CD4-positive, alpha-beta T cell treated with Interleukin-15 for 1 hour (primary cell): ENCODE measurements at places on chromosomes 12 and 14.

- no peak for DNase-seq
Measured at GRCh38 chr12:15636060-15636890, 152.9 kb downstream of the EPS8 start.

- no peak for DNase-seq
Measured at GRCh38 chr12:9347328-9348127, 139.3 kb upstream of the PZP start.

DNA sequence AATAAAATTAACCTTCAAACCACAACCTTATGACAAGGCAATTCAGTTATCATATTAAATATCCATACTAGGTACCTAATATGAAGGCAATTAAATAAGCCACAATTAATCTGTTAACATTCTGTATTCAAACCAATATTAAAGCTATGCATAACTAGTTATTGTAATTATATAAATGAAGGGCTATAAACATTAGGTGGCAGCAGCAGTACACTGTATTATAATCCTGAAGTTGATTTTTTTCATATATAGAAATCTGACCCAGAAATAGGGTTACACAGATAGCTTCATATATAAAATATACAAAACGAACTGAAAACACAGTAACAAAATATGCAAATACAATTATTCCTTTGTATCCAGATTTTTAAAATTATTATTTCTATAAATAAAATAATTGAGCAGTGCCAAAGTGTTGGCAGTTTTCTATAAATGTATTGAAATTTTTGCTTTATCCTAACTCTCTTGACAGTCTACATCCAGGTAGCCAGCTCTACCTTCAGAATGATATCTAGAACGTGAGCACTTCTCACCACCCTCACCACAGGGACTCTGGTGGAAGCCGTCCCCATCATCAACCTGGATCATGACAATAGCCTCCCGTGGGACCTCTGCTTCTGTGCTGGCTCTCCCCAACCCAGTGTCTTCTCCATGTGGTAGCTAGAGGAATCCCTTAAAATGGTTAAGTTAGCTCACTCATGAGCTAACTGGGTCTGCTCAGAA lies 136.2 kb downstream of the MED13L start:
- DNase-seq: no peak

- no peak for DNase-seq
Measured at GRCh38 chr14:50249136-50249775, 17.9 kb upstream of the SOS2 start.

- DNase-seq: no peak
Measured at GRCh38 chr14:66595394-66595793, 87.4 kb downstream of the GPHN start.

- no peak for DNase-seq
Measured at GRCh38 chr12:129776977-129777667, 126.7 kb downstream of the TMEM132D start.

- DNase-seq: no peak
Measured at GRCh38 chr14:67668559-67668958, 5.9 kb downstream of the VTI1B start.

DNA sequence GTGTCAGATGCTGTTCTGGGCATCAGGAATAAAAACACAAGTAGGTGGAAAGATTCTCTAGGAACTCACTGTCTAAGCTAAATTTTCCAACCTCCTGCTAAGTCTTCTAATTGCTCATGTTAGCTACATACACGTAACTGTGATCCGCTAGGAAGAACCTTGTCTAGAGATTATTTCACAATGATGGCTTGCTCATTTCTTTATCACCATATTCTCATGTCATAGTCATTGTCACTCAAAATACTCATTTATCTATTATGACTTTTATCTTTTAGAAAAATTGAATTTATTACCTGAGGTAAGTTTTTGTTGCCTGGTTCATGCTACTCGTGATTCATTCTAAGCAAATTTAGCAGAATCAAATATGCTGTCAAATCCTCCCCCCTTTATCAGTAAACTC lies 1402.4 kb upstream of the FLRT2 start:
- no peak for DNase-seq

- DNase-seq: no peak
Measured at GRCh38 chr14:68230950-68231717, 411.6 kb downstream of the RAD51B start.

GRCh38 chr12:131464081-131464480 lies 246.8 kb upstream of the SFSWAP start:
- no peak for DNase-seq

- DNase-seq: no peak
Measured at GRCh38 chr14:74569387-74569786, 42.6 kb downstream of the LTBP2 start.

- DNase-seq: no peak
Measured at GRCh38 chr14:58625438-58625837, 12.3 kb upstream of the DACT1 start.

- DNase-seq: no peak
Measured at GRCh38 chr12:94182986-94183707, 34.8 kb downstream of the PLXNC1 start.

DNA sequence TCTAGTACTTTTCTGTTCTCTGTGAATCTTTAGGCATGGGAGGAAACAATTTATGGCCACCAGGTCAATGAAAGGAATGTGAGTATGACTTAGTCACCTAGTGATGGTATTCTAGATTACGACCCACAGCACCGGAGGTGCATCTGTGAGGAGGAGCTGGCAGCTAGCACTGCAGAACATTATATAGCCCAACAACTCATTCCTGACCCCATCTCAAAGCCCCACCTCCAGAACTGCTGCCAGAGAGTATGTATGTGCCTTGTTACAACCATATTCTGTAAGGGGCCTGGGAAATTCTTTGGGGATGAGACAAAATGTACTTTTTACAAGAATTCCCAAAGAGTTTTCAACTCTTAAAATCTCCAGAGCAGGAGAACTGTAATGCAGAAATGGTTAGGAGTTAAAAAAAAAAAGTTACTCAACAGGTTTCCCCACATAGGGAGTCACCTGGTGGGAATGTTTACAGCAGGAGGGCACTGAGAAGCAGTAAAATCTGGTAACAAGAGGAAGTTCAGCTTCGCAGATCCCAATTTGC lies 34.9 kb upstream of the CERS5 start:
- DNase-seq: no peak

GRCh38 chr14:82422230-82422629 lies 888.6 kb upstream of the SEL1L start:
- no peak for DNase-seq

DNA sequence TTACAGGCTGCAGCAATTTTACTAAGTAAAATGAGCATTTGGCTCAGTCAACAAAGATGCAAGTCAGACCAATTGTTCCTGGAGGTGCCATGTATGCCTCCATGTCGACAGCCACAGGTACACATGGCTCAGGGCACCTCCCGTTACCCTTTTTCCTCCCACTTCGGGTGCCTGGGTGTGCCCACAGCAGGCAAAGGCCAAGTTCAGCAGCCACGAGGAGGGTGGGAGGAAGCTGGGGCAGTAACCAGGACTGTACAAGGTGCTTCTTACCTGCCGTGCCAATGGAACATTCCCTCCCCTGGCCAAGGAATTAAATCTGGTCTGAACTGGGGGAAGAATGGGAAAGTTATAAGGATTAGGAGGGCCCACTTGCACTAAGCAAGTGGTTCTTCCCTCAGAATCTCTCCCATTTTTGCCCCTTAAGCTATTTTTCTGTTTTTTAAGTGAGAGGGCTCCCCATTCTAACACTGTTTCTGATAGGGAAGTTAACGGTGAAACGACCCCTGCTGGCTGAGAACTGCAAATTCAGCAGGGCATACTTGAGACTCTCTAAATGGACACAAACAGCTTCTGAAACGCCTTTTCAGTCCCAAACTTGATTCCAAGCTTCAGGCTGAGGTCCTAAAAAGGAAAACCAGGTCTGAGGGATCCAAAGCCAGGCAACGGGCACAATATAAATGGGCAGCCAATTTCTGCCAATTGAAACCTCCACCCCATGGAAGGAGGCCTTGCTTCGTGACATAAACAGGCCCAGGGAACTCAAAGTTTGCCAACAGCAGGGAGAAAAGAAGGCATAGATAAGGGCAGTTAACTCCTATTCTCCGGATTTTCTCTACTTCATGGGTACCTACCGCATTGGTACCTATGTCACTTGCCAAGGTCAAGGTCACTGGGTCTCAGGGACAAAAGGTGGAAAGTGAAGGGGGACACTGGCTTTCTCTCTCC lies 24.8 kb downstream of the CLECL1 start:
- peak; percentile 76 for DNase-seq

DNA sequence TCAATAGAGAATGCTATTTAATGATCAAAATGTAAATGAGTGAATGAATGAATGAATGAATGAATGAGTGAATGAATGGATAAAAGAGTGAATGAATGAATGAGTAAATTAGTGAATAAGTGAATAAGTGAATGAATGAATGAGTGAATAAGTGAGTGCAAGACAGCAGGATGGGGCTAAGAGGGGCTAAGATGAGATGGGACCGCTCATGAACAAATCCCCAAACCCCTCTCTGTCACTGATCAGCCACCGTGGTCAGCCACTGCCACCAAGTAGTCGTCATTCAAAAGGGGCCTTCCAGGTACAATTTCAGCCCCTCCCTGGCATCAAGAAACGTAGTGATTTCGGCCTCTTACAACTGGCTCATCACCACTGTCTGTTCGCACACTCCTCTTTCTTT lies 79.2 kb downstream of the BCL11B start:
- DNase-seq: peak; percentile 18

DNA sequence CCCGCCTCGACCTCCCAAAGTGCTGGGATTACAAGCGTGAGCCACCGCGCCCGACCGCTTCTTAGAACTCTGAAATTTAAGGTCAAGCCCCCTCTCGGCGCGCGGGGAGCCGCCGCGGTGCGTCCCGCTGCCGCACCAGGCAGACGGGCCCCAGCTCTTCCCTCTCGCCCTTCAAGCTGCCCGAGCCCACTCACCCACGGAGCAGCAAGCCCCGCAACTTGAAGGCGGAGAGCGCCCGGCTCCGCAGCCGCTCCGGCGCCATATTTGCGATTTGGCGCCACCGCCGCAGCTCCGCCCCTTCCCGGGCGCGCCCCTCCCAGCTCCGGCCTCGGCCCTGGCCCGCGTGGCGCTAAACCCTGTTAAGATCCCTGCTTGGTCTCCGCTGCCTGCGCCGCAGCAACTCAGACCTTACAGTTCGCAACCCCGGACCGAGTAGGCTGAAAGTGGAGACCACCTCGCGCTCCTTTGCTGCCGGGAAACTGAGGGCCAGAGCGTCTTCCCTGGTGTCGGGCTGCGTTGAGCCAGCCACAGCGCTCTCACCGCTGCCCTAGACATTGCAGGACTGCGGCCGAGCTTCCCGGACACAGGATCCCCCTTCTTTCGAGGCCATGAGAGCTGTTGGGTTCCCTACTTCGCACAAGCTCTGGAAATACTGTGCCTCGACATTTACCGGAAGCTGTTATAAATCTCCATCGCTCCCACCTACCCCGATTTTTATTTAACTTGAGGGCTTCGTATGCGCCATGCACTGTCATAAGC lies at the start of gene POLE2:
TSS of gene POLE2 (minus strand) at position 273 of the 759 bp plus-strand sequence. CDS start at position 262, 11 bp downstream.
- peak; percentile 69 for DNase-seq

- DNase-seq: no peak
Measured at GRCh38 chr12:23621900-23622299, 327.6 kb downstream of the SOX5 start.

- DNase-seq: no peak
Measured at GRCh38 chr12:54421879-54422250, 2.8 kb upstream of the ITGA5 start.

- DNase-seq: no peak
Measured at GRCh38 chr12:126030573-126030972, 965.3 kb downstream of the AACS start.

DNA sequence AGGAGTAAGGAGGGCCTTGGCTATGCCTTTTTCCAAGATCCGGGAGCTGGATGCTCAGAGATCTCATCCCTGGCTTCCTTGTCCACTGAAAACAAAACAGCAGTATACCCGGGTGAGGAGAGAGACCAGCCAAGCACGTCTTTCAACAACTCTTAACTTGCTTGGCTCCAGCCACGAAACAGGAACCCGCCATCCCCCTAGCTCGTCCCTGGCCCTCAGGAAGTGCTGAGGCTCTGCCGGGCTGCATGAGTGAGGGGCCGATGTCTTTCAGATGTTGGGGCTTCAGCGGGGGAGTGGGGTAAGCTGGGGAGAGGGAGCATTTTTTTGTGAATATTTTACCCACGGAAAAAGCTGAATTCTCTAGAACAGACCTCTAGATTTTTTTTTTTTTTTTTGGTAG lies 231.1 kb downstream of the CACNA1C start:
- DNase-seq: no peak

GRCh38 chr14:89753828-89754412 lies 200.6 kb downstream of the EFCAB11 start:
- DNase-seq: no peak
